ENCODE measurements at places on chromosomes 6 and 20.

DNA sequence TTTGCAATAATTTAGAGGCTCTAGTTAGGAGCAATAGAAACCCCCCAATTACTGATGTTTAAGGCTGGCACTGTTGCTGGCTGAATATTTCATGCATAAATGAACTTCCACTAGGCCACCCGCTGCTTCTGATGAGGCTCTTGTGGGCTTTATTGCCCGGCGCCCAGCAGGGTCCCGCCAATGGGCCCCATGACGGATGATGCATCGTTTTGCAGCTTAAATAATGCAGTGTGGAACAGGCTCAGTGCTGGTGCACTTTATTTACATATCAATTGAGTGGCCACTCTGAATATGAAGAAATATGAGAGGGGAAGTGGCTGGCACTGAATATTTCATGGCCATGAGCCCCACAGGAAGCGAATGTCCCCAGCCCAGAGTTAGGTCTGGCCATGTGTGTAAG, 155.3 kb upstream of the MAFB start:
- no peak for DNase-seq

DNA sequence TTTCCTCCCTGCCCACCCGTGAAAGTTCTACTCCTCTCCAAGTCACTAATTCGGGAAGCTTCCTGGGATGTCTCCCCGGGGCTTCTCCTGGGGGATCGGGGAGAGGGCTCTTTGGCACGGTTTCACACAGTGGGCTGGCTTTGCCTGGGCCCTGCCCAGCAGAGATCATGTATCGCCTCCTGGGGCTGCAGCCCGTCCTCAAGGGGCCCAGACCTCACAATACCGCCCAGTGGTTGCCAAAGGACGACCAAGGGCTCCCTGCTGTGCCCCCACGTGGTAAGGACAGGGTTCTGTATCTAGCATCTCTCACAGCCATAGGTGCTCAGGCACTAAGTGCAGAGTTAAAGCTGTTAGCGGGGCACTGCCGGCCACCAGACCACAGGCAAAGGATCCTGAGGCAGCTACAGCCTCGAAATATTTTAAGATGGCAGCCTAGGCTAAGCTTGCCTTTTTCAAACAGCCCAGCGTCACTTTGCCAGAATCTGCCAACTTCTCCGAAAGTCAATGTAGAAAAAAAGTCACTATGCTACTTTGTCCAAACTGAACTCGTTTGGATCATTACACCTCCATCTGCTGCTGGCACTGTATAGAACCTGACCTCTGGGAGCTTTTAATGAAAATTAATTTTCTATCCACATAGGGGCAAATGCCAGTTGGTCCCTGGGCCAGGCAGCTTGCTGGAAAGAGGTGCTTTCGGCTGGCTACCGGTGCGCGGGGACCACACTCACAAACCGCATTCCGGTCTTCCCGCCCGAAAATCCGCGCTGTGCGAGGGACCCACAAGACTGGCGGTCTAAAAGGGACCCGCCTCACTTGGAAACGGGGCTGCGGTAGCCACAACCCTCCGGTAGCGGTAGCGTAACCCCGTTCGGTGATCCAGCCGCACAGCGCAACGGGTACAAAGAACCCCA, 1.3 kb upstream of the NNAT start:
- no peak for DNase-seq

GRCh38 chr20:46282669-46283068, 25.6 kb downstream of the CDH22 start:
- no peak for DNase-seq

DNA sequence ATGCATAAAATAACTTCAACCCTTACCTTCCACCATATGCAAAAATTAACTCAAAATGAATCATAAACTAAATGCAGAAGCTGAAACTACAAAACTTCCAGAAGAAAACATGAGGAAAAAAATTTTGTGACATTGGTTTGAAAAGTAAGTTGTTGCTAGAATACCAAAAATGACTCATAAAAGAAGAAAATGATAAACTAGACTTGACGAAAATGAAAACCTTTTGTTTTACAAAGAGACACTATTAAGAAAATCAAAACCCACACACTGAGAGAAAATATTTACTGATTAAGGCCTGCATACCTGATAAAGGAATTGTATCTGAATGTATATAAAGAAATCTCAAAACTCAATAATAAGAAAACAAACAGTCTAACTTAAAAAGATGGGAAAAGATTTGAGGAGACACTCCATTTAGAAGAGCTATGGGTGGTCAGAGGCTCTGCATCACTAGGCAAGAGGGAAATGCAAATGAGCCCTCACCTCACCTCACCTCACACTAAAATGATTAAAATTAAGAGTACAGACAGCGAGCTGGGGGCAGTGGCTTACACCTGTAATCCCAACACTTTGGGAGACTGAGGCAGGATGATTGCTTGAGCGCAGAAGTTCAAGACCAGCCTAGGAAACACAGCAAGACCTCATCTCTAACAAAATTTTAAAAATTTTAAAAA, 97.6 kb upstream of the CST7 start:
- DNase-seq, result no peak

DNA sequence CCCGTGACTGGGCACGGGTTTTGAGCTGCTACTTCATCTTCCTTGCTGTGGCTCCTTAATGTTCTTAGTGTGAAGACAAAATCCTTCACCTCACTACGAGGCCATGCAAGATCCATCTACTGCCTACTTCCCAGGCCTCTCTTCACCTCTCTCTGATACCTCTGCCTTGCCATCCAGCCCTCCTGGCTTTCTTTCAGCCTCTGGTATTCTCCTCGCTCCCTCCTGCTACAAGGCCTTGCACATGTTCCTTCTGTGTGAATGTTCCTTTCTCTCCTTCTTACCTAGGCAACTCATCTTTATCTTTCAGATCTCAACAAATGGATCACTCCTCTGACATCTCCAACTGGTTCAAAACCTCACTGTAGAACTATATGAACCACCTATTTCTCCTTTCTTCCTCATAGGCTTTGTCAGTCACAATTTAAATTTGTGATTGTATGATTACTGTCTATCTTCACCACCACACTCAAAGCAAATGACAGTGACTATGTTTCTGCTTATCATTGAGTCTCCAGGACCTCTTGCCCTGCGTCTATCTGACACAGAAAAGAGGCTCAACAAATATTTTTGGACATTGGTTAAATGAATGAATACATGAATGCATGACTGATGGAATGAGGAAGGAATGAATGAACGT, 19.8 kb downstream of the HEY2 start:
- DNase-seq, result no peak
